Mammary epithelial cell (primary cell): ENCODE measurements at places on chromosomes 13 and 19. TPM values are rescaled to one million over a fixed set of nuclear protein-coding genes. Genes with fewer than 3 reads are reported as not detected.

The FUT2 gene
- total RNA-seq = not detected in 2 replicates

The RASAL3 gene
- not detected in 2 replicates for total RNA-seq

The ALG11 gene
- total RNA-seq = 29.4 and 29.5 TPM in 2 replicates

The CYP4F2 gene
- 0.68 and 1.0 TPM in 2 replicates for total RNA-seq

The FBN3 gene
- total RNA-seq = not detected in 2 replicates

The ICAM5 gene
- total RNA-seq = 3.1 and 5.0 TPM in 2 replicates

DNA sequence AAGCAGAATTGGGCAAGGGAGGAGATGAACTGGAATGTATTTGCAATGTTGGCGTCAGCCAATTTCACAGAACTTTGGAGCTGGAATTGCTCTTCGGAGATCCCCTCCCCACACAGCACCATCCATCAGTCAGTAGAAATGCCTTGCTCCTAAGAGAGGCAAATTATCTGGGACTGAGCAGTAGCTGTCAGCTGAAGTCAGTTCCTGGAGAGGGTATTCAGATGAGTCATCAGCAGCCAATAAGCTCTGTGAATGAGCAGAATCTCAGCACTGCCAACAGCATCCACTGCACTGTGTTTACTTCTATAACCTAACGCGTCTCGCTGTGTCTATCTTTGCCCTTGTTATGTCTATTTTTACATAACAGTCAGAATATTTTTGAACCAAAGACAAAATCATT lies 213.7 kb downstream of the SLITRK5 start:
- no peak for DNase-seq

- peak; percentile 61 for DNase-seq
Observed at GRCh38 chr13:45341799-45342500, 967 bp upstream of the TPT1 start.

GRCh38 chr19:18518639-18519038 lies 3.2 kb downstream of the ELL start:
- no peak for DNase-seq

DNA sequence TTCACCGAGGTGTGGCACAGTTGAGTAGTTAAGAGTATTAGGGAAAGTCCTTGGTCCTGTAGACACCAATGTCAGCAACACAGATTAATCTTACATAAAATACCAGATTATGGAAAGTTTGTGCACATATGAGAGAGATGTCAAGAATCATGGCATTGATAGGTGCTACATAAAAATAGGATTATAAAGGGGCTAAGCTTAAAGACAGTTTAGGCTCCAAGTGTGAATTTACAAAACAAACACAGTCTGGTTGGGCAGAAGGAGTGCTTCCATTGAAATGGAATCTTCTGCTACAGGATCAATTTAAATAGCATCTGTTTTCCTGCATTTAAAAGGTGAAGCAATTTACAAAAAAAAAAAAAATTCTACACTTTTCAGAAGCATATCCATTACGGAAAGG lies 292.9 kb downstream of the DNAJC15 start:
- no peak for DNase-seq

- DNase-seq = peak; percentile 20
Observed at GRCh38 chr13:97976610-97977521, 23.4 kb downstream of the IPO5 start.

DNA sequence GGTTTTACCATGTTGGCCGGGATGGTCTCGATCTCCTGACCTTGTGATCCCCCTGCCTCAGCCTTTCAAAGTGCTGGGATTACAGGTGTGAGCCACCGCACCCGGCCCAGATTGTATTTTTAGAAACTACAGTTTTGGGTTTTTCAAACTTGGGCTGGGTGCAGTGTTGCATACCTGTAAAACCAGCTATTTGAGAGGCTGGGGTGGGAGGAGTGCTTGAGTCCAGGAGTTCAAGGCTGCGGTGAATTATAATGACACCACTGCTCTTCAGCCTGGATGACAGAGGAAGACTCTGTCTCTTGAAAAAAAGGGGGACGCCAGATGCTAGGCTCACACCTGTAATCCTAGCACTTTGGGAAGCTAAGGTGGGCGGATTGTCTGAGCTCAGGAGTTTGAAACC lies 4.2 kb downstream of the CHAF1A start:
- no peak for DNase-seq

- DNase-seq = no peak
Observed at GRCh38 chr13:94607939-94608338, 6.3 kb downstream of the GPR180 start.

DNA sequence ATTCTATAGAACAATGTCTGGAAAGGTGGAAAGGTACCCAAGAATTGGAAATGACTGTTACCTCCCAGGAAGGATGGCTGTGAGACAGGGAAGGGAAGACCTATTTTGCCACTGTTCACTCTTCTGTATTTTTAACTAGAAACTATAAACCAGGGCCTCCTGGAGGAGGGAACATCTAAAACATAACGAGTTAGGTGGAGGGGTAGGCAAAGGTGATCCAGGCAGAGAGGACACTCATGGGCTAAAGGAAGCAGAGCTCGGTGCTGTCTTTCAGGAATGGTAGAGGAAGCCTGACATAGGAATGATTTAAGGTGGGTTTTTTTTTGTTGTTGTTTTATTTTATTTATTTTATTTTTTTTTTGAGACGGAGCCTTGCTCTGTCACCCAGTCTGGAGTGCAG lies 5.8 kb downstream of the EIF3K start:
- DNase-seq = no peak

- DNase-seq = peak; percentile 88
Observed at GRCh38 chr19:41327576-41328156, 17.7 kb downstream of the CCDC97 start.

GRCh38 chr13:25906191-25906661 lies 145.6 kb downstream of the SHISA2 start:
- DNase-seq = no peak
